ENCODE measurements at places on chromosomes 12 and 14. TPM values are rescaled to one million over a fixed set of nuclear protein-coding genes. Genes with fewer than 3 reads are reported as not detected.

The SLCO1B1 gene
- not detected for total RNA-seq

The TCL1B gene
- total RNA-seq: not detected

The CBLN3 gene
- 1.4 TPM for total RNA-seq

The KRT6B gene
- total RNA-seq: not detected

The ANKRD33 gene
- 1.5 TPM for total RNA-seq

The PRH2 gene
- total RNA-seq: not detected

The SERPINA9 gene
- not detected for total RNA-seq

The GPD1 gene
- 0.37 TPM for total RNA-seq

The FGD4 gene
- 7.0 TPM for total RNA-seq

The OR4Q3 gene
- total RNA-seq: not detected

The TROAP gene
- 18.8 TPM for total RNA-seq

The EIF2B1 gene
- total RNA-seq: 31.2 TPM

The MGST1 gene
- total RNA-seq: 293 TPM

The BICDL1 gene
- total RNA-seq: not detected

The TAS2R42 gene
- total RNA-seq: not detected

The JPH4 gene
- total RNA-seq: not detected

The SLC38A4 gene
- total RNA-seq: under 0.01 TPM

The RTL1 gene
- not detected for total RNA-seq

The FAM90A1 gene
- 0.20 TPM for total RNA-seq

The MYF6 gene
- not detected for total RNA-seq

The E2F7 gene
- 14.1 TPM for total RNA-seq

The GALC gene
- 15.4 TPM for total RNA-seq

The TIGAR gene
- 9.0 TPM for total RNA-seq

The TEX22 gene
- total RNA-seq: 0.20 TPM

The PPP1R36 gene
- not detected for total RNA-seq

The ENDOU gene
- total RNA-seq: 0.37 TPM

The ACRBP gene
- total RNA-seq: 0.78 TPM

The TSPAN19 gene
- under 0.01 TPM for total RNA-seq

The RHOJ gene
- 1.1 TPM for total RNA-seq

The PLEKHH1 gene
- total RNA-seq: 0.98 TPM

The LMNTD1 gene
- total RNA-seq: 1.4 TPM

The CAND1 gene
- 109 TPM for total RNA-seq

The CPNE6 gene
- total RNA-seq: not detected

The CISTR gene
- not detected for total RNA-seq

The TMTC1 gene
- total RNA-seq: 96.2 TPM

The MOAP1 gene
- 6.2 TPM for total RNA-seq

The RFX4 gene
- total RNA-seq: not detected

The GARIN6 gene
- not detected for total RNA-seq

The TAS2R31 gene
- total RNA-seq: 4.8 TPM

The CD69 gene
- total RNA-seq: not detected

The GLI1 gene
- 0.78 TPM for total RNA-seq

The ANAPC7 gene
- 39.1 TPM for total RNA-seq

The POTEM gene
- total RNA-seq: not detected

The PRB2 gene
- total RNA-seq: not detected

The EPYC gene
- total RNA-seq: not detected

The IPO4 gene
- total RNA-seq: 97.4 TPM

The CCDC38 gene
- not detected for total RNA-seq

The HHIPL1 gene
- total RNA-seq: 1.8 TPM

The TMEM119 gene
- 143 TPM for total RNA-seq

The NR4A1 gene
- 1.2 TPM for total RNA-seq

The CYP27B1 gene
- total RNA-seq: 0.39 TPM

The SYT10 gene
- total RNA-seq: not detected

The P2RX7 gene
- total RNA-seq: 1.8 TPM

The OAS3 gene
- 7.0 TPM for total RNA-seq

The ASIC1 gene
- total RNA-seq: 2.6 TPM

The RDH12 gene
- not detected for total RNA-seq

The ZC2HC1C gene
- 0.98 TPM for total RNA-seq

The ZNF140 gene
- total RNA-seq: 11.0 TPM

Data from subcutaneous preadipocyte (primary cell).